ENCODE measurements at places on chromosomes 3 and 15.
A peak's percentile ranks its signal among the peaks of the same experiment; 100 is the strongest.

DNA sequence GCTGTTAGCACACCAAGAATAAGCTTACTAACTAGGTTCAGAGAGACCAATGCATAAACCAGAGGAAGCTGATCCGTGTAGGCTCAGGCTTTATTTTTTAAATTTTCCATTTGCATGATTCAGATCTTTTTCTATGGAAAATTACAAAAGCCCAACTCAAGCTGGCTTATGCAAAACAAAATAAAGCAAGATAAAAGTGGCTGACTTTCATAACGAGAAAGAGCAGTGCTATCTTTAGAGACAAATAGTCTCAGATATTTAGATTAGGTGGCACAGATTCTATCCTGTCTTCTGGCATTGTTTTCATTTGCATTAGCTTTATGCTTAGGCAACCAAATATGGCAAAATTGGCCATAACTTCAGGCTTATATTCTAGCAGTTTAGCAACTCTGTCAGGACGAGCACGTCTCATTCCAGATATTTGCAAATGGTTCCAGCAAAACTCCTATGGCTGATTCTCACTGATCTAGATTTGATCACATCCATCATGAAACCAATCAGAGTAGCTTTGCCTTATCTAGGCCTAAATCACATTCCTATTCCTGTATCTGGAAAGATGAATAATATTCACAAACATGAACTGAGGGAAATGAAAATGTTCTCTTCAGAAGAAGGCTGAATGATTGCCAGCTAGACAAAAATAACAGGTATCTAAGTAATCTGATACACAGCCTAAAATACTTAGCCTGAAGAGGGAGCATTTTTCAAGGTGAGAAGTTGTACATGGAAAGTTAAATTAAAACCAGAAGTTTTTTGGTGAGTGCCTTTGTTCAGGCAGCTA is 216.4 kb upstream of the DPPA4 start:
- no peak for DNase-seq

GRCh38 chr15:94277485-94277884 is 46.1 kb downstream of the MCTP2 start:
- no peak for DNase-seq

GRCh38 chr15:40115670-40116093 is 7.0 kb upstream of the BMF start:
- DNase-seq, result peak; percentile 68

DNA sequence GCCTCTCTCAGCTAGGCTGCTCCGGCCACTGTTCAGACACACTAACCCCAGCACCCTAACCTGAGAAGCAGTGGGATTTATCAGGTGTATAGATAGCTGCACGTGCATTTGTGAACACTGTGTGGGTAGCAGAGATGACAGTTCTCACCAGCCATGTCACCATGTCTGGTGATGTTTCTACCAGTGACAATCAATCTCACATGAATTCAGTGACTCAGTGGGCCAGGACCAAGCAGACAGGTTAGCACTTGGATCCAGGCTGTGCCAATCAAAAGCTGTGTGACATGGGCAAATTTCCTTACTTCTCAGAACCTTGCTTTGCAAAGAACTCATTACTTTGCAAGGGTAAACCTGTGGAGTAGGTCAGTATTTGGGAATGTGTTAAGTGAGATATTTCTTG is 65.3 kb upstream of the GATM start:
- DNase-seq, result no peak

DNA sequence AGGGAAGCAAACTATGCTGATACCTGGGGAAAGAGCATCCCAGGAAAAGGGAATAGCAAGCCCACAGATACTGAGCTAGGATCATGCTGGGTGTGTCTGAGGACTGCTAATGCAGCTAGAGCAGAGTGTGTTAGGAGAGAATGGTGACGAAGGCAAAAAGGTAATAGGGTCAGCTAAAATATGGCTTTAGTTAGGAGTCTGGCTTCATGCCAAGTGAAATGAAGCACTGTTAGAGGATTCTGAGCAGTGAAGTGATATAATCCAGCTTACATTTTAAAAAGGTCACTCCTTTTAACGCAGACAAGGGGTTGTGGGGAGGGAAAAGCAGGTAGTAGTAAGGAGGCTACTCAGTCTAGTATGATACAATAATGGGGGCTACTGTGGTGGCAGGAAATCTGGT is 30.4 kb downstream of the SECISBP2L start:
- no peak for DNase-seq

DNA sequence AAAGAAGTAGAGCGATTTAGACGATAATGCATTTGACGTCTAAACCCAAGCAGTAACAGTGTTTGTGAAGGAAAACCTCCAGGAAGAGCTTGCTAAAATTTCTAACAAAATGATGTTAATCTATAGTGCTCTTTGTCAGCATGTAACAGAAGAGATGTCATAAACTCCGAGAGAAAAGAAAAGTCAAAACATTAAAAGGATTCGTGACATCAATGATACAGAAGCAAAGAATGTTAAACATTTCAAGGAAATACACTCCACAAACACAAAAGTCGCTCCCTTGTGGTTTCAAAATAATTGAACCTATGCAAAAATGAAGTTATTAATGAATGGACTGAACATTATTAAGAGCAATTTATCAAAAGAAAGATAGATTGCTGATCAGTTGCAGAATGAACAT is 27.9 kb downstream of the AADAC start:
- no peak for DNase-seq

- DNase-seq, result no peak
These were observed 11.6 kb downstream of the OXTR start for GRCh38 chr3:8757551-8758518.

DNA sequence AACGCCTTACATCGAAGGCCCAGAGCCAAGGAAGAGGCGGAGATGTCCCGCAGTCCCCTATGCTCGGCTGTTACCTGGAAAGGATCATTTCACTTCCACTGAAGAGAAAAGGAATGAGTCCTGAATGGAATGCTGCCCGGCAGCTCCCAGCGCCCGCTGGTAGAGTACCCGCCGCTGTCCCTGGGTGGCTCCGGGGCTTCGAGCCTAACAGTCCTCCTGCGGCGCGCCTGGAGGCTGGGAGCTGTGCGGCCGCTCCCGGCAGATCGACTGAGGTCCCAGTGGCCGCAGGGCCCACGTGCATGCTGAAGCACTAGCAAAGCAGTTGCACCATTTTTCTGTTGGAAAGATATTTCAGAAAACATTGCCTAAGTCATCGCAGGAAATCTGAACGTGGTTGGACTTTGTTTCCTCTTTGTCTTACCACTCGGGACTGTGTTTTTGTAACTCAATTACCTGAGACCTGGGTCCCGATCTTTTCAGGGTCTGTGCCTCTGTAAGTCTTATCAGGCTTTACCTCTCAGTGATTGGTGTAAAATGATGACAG is 984 bp downstream of the RNU6-1 start:
- no peak for DNase-seq

DNA sequence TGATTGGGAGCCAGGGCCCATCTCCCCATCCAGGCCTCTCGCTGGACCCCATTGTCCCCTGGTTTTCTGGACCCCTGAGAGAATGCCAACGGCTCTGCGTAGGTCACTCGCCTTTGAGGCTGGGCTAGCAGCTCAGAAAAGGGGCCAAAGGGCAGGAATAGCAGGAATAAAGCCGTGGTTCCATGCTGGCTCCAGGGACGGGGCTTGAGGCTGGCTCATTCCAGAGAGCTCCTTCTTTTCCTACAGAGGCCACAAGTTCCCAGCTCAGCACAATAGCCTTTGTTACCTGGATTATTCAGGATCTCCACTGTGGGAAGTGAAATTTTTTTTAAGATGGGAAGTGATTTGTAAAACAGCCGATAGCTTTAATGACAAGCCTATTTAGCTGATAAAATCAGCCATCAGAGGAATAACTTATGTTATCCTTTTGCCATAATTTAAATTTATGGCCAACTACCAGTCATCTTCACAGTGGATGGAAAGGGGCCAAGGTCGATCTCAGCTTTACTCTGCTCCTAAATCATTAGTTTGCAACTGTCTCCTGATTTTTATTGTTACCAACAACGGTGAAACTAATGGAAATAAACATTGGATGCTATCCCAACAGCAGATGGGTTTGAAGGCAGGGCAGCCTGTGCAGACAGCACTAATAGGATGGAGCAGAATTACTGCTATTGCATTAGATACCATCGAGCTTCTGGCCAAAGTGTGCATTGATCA is 124.3 kb downstream of the TMEM266 start:
- DNase-seq, result no peak

- no peak for DNase-seq
These were observed 137.9 kb upstream of the POU1F1 start for GRCh38 chr3:87414271-87414670.

DNA sequence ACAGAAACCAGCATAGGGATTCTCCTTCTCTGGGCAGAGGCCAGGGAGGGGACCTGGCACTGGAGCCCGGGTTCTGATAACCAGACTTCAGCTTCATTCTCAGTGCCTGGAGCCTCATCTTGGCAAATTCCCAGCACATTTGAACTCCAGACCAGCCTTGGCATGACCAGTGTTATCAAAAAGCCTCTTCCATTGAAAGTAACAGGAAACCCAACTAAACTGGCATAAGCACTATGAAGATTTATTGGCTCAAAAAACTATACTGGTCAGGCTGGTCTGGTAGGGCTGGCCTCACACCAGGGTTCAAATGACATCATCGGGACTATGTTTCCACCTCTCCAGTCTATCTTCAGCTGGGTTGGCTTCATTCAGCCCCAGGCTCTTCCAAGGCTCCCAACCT is 48.1 kb upstream of the THUMPD3 start:
- DNase-seq, result no peak

- no peak for DNase-seq
These were observed 22.5 kb upstream of the BNIP2 start for GRCh38 chr15:59711451-59712243.

GRCh38 chr3:129595544-129596193 is 10.8 kb downstream of the PLXND1 start:
- no peak for DNase-seq

GRCh38 chr3:143172062-143172794 is 52.7 kb downstream of the CHST2 start:
- DNase-seq, result no peak

DNA sequence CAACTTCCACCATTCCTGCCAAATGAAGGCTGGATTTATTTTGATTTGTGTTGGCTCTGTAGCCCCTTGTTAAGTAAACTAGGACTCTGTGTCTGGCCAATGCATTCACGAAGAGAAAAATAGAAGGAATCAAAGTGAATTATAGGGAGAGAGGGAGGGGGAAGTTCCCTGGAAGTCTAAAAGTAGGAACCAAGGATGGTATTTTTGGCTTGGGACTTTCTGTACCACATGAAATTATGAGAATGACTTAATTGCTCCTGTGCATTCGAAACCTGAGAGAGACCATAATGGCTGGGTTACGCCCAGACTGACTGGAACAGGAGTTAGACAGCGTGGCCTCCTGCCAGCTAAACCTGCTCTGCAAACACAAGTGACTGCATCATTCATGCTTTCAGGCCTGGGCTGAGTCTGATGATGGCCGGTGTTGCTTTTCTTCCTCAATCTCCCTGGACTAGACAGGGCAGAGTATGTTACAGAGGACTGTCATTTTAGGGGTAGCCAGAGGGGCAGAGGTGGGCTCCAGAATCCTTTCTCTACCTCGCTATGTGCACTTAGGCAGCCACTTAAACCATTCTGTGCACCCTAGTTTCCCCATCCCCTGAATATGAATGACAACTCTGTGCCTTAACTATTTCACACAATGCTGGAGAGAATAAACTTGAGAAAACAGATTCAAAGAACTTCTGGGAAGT is 58.9 kb downstream of the MYO1E start:
- no peak for DNase-seq

- no peak for DNase-seq
These were observed 348.0 kb downstream of the VPS13C start for GRCh38 chr15:61712129-61712759.

GRCh38 chr3:152910966-152911365 is 76.0 kb downstream of the P2RY1 start:
- no peak for DNase-seq

DNA sequence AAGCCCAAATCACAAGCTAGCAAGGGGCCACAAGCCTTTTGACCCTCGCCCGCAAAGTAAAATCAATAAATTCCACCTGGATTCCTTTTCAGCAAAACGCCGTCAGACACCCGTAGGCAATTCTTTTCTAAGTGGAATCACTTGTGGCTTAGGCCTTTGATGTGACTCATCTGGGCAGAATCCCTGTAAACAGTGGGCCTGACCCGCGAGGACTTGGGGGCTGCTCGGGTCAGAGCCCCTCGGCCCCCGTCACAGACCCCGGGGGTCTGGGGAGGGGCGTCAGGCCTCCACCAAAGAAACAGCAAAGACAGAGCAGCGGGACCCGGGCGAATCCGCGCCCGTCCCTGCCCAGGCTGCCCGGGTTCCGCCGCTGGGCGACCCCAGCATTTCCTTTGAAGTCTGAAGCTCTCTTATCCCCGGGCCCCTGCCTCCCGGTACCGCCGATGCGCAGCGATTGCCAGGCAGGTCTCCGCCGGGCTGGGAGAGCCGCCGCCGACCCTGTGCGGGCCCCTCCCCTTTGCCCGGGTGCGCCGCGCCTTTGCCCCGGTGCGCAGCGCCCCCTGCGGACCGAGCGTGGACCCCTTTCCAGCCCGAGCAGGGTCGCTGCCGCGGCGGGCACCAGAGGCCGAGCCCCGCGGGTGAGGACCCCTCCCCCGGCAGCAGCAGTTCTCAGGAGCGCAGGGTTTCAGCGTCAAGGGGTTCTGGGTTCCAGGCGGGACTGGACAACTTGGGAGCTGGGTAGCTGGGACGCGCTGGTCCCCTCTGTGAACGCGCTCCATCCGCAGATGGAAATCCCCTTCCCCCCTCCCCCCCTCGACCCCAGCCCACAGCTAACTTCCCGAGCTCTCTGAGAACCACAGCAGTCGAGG is 178.3 kb downstream of the UACA start:
- DNase-seq, result no peak
